Stimulated activated CD4-positive, alpha-beta T cell treated with anti-CD3 and anti-CD28 coated beads, Interleukin-4, amount 100 ng/mL, for 1 hour (primary cell): ENCODE measurements at places on chromosomes 7 and 10.

DNA sequence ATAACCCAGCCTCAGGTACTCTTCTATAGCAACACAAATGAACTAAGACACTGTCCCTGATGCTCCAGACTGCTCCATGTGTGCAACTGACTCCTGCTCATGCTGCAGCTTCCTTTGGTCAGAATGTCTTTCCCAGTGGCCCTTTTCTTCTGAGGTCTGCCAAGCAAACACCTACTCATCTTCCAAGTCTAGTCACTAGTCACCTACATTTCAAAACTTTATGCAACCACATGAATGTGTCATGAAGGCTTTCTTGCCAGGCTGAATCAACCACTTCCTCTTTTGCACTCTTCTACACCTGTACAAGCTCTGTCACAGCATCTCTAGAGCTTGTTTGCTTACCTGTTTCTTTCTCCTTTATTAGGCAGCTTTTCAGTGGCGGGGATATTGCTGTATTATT, 75.8 kb downstream of the LSMEM1 start:
- DNase-seq, result no peak

- DNase-seq, result no peak
Measured at GRCh38 chr7:51300762-51301674, 15.6 kb downstream of the COBL start.

GRCh38 chr7:156031679-156032478, 219.6 kb upstream of the SHH start:
- DNase-seq, result no peak

- DNase-seq, result no peak
Measured at GRCh38 chr7:83142365-83142764, 20.3 kb downstream of the PCLO start.

- no peak for DNase-seq
Measured at GRCh38 chr10:125002047-125002422, 60.1 kb downstream of the ZRANB1 start.

GRCh38 chr10:71471957-71472365, 75.2 kb downstream of the CDH23 start:
- DNase-seq, result no peak

DNA sequence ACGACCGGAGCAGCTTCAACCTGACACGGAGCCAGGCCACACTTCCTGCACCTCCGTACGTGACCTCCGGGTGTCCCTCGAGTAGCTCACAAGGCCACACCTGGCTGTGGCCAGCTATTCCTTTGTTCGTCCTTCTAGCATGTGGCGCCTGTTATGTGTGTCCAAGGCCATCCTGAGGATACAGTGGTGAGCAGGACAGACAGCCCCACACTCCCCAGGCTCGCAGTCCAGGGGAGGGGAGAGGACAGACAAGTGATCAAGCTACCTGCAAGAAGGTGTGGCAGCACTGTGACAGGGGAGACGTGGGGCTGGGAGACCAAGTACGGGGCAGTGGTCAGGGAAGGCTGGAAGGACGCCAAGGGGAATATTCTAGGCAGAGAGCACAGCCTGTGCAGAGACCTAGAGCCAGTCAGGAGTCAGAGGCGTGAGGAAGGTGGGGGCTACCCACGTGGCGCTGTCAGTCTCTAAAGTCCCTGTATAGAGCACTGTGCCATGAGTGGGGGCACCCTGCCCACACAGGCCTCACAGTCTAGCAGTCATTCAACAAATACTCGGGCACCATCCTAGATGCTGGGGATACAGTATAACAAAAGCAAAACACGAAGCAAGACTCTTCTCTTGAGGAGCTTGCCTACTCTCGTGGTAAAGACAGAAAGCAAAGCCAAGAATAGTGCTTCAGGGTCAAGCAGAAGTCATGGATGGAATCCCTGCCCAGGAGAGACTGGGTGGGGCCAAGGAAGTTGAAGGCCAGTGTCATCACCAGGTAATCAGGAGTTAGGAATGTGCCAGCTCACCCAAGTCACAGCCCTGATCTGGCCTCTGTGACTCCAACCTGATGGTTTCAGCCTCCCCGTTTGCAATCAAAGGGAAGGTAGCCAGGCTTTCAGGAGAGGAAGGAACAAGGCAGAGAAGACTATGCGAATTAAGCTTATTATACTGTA, 58.6 kb downstream of the PROSER2 start:
- no peak for DNase-seq

DNA sequence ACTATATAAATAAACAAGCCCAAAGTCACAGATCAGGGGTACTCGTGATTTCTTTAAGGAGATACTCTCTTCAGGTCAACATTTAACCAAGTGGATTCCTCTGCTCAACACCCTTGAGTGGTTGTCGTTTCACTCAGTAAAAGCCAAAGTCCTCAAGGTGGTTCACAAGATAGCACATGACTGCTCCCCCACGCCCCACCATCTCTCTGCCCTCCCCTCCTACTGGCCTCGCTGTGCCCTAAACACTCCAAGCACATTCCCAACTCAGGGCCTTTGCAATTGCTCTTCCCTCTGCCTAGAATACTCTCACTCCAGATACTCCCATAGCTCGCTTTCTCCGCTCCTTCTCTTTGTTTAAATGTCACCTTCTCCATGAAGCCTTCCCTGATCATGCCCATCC, 72.1 kb upstream of the FHIP2A start:
- no peak for DNase-seq

GRCh38 chr7:71267734-71268469, 136.0 kb downstream of the GALNT17 start:
- no peak for DNase-seq

- DNase-seq, result no peak
Measured at GRCh38 chr10:60594476-60595051, 183.7 kb upstream of the CDK1 start.

DNA sequence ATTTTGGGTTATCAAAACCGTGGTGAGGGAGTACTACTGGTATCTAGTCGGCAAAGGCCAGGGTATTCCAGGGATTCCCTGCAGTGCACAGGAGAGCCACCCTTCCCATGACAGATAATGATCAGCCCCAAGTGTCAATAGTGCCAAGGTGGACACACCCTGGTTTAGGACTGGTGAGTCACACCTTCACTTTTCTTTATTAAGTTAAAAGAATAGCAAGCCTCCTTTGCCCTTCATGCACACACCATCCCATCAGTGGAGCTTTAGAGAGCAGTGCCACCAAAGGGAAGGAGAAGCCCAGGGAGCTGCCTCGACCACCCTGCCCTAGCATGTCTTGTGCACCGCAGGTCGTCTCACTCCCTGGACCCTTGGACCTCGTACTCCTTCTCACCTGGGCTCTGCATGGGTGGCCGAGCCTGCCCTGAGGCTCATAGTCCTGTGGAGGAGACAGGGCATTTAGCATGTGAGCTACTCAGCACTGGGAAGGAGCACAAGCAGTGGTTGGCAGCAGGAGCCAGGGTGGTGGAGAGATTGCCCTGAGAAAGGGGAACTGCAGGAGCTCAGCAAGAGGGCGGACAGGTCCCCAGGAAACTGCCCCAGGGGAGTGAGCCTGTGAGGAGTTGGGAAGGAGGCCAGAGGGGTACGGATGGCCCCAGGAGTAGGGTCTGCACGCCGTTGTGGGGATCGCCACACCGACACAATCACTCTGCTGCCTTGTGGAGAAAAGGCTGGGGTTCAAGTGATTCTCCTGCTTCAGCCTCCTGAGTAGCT, 17.4 kb downstream of the UBE2D4 start:
- DNase-seq, result no peak

GRCh38 chr10:48607356-48608278, 2.7 kb upstream of the ARHGAP22 start:
- no peak for DNase-seq

DNA sequence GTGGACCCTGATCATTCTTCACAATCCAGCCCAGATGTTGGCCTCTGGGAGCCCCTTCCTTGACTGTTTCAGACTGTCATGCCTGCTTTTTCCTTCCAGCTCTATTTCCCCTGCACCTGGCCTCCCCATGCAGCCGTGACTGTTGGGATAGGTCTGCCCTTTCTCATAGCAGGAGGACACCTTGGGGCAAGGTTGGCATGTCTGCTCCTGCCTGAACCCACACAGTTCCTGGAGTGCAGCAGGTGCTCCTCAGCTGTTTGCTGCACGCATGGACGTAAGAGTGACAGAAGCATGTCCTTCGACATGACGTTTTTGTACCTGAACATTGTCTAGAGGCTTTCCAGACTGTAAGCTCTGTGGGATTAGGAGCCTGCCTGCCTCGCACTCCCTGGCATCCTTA, 24.0 kb downstream of the POR start:
- DNase-seq, result no peak

DNA sequence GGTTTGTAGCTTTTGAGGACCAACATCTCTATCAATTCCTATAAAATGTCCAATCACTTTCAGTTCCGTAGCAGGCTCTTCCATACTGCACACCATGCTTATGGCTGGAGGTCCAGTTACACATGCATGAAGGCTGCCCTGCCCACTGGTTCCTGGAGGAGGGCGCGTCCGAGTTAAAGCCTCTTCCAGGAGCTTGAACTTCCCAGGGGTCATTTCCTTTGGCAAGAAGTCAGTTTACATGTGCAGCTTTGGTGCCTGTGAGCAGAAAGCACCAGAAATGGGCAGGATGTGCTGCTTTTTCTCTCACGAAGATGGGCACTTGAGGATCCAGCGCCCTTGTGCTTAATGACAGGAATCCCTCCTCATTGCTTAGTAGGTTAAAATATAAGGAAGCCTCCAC, 17.6 kb upstream of the PHYH start:
- no peak for DNase-seq

DNA sequence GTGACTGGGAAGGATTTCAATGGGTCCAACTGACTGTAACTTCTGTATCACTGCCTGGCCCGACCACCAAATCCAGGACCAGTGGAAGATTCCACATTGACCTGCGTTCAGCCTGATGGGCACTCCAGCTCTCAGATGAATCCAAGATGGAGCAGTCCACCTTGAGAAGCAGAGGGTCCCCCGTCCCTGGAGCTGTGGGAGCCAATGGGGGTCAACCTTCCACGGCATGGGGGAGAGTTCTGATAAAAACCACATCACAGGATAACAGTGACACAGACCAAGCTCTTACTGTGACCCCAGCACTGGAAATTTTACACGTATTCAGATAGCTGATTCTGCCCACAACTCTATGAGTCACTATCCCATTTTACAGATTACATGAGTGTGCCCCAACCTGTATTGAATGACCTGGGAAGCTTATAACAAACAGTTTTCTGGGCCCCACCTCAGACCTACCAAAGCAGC, 11.2 kb downstream of the ZCCHC24 start:
- DNase-seq, result no peak

DNA sequence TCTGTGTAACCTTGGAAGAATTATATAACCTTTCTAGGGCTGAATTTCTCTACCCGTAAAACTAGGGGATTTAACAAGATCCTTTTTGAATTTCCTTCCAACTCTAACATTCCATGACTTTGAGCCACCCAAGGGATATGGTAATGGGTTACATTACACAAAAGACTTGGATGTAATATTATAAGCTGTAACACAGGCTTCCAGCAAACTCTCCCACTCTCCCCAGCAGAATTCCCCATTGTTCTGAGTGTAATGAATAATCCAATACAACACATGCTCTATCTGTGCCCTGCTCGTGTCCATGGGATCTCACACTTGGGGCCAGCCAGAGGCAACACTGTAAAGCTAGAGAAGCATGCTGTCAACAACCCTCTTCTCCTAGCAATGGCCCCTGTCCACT, 790.6 kb upstream of the AUTS2 start:
- DNase-seq, result no peak

- DNase-seq, result no peak
Measured at GRCh38 chr10:132484922-132485321, 52.7 kb upstream of the INPP5A start.

GRCh38 chr7:159067576-159068487, 76.8 kb downstream of the VIPR2 start:
- no peak for DNase-seq

- peak; percentile 67 for DNase-seq
Measured at GRCh38 chr7:134669845-134670373, 23.3 kb downstream of the BPGM start.

DNA sequence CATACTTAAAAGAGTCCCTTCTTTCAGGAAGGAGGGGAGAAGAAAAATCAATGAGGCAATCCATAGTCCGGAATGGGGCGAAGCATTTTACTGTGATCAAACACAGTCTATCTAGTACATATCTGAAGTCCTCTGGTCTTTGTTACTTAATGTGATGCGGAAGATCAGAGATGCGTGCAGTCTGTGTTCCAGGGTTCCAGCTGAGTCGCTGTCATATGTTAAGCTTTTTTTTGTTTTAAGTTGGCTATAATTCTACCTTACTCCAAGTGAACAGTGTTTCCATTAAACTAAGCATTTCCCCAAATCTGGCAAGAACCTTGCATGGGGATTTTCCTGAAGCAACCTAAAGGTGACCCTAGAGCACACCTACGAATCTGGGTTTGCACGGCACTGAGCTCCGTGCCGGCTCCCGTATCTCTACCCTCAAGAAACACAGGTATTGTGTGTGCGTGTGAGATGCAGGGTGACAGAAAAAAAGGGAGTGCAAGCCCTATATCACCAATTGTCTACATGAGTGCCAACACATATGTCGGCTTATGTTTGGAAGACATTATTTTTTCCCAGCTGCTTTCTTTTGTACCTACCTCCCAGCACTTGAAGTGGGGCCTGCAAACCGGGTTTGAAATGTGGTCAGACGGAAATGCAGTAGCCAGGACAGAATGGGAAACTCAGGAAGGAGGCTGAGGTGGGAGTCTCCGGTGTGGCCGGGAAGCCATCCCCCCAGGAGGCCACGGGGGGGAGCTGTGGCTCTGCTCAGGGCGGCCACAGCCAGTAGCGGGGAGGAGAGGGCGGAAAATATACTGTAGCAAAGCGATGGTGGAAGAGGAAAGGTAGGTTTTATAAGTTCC, 435.8 kb upstream of the MGMT start:
- peak; percentile 54 for DNase-seq

GRCh38 chr10:33055625-33056024, 97.6 kb upstream of the ITGB1 start:
- DNase-seq, result no peak
